HTR-8/SVneo (cell line): ENCODE measurements at places on chromosomes 7 and 10.

DNA sequence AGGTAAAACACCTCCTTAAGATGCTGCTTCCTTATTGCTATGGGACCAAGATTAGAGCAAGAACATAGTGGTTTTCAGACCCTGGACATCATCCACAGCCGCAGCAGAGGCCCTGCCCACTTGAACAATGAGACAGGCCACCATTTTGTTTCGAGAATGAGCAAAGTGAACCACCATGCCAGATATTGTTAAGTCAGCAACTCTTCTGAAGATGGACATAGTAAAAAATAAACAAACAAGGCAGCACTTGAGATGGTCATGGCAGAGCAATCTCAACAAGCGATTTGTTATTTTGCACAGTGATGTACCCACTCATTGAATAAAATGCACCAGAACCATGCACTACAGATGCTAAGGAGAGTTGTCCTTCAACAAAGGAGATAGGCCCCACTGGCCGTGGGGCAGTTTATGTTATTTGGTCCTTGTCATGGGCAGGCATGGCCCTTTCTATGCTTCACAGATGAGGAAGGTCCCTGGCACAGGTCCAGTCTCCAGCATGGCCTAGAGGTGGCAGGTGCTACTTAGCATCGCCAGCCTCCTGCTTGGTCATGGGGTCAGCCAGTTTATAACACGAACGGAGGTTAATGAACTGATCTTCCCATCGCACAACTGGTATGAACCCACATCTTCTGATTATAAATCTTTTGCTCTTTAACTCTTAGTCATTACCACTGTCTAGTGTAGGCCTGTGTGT, 44.1 kb downstream of the IKZF1 start:
- DNase-seq, result no peak

- DNase-seq, result no peak
Measured at GRCh38 chr7:128026551-128026950, 4.7 kb downstream of the LRRC4 start.

DNA sequence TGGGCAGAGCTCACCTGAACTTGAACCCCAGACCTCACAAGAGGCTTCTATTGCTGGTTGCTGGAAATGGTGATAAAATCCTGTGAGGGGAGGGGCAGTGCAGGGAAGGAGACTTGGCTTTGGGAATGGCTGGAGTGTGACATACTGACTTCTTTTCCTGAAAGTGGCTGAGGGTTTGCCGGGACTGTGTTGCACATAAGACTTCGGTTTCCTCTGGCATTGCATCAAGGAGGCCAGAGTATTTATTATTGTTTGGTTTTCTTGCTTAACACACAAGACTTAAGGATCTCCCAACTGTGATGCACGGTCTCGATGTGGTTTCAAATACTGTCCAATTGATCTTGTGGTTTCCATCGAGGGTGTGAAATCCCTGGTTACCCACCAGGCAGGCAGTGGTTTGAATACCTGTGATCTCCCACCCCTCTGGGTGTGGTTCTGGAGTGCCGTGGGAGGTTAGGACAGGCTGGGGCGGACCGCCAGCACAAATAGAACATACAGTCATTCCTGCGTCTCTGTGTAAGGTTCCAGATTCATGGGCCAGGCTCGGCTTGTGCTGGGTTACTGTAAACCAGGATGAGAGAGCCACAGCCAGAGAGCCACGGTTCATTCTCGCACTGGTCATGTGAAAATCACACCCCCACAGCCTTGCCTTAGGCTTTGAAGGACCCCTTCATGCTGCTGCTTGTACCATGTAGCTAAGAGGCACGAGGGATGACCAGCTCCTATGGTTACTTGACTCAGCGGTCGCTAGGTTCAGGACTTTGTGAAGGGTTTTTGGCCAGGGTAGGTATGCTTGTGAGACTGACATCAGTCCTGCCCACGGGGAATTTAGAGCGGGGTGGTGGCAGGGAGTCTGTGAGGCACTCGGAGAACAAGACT, 39.2 kb downstream of the WBP1L start:
- DNase-seq, result no peak

- no peak for DNase-seq
Measured at GRCh38 chr10:25902002-25902401, 32.0 kb upstream of the MYO3A start.

DNA sequence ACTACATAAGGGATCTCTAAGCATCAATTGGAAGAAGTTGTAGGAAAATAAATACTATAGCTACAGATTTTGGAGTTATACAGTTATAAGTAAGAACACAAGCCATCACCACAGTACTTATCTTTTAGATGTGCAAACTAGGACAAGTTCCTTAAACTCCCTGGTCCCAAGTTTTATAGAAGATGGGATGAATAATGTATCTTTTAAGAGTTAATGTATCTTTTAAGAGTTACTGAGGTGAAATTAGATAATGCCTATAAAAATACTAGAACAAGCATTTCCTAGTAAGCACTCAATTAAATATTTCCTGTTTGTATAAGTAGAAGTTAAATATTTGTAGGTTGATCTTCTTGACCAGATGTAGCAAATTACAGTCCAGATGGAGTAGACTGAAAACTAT, 56.8 kb downstream of the SEMA3A start:
- no peak for DNase-seq

- DNase-seq, result no peak
Measured at GRCh38 chr7:47934831-47935230, 13.4 kb downstream of the PKD1L1 start.

DNA sequence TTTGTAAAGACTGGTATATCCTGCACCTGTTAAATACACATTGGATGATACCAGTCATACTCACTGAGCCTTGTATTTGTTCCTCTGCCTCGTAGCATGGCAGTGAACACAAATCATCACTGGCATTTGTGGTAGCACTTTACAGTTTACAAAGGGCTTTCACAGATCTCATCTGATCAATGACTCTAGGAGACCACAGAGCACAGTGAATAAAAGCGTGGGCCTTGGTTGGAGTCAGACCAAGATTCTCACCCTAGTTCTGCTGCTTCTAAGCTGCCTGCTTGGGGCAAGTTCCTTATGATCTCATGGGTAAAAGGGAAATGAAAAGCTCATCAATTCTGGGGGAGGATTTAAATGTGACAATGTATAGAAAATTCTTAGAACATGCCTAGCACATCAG, 129.9 kb upstream of the AGK start:
- DNase-seq, result no peak
